NCI-H146 (cell line): ENCODE measurements at places on chromosomes 1 and 21.
A peak's percentile ranks its signal among the peaks of the same experiment; 100 is the strongest.

- no peak for DNase-seq
Observed at GRCh38 chr1:151135433-151136385, 10.7 kb downstream of the SEMA6C start.

GRCh38 chr1:176996456-176997090, 167.9 kb downstream of the ASTN1 start:
- no peak for DNase-seq

GRCh38 chr1:170567214-170567613, 35.2 kb downstream of the GORAB start:
- no peak for DNase-seq

DNA sequence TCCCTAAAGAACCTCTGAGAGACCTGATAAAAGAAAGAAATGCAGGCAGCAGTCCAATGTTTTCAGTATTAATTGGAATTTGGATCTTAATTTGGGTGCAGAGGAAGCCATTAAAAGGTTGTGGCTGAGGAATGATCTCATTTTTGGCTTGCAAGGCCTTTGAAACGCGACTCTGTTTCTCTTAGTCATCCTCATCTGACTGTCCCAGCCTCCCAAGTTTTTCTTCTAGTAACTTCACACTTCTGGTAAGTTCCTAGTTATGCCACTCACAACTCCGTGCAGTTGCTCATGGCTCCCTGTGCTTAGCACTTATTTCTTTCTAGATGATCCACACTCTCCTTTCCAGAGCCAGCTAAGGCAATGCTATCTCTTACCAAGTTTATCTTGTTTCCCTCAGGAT, 147.4 kb upstream of the USP24 start:
- DNase-seq: no peak

GRCh38 chr1:4778056-4778455, 123.6 kb downstream of the AJAP1 start:
- no peak for DNase-seq

- peak; percentile 43 for DNase-seq
Observed at GRCh38 chr1:71086331-71086730, 5.5 kb upstream of the ZRANB2 start.

DNA sequence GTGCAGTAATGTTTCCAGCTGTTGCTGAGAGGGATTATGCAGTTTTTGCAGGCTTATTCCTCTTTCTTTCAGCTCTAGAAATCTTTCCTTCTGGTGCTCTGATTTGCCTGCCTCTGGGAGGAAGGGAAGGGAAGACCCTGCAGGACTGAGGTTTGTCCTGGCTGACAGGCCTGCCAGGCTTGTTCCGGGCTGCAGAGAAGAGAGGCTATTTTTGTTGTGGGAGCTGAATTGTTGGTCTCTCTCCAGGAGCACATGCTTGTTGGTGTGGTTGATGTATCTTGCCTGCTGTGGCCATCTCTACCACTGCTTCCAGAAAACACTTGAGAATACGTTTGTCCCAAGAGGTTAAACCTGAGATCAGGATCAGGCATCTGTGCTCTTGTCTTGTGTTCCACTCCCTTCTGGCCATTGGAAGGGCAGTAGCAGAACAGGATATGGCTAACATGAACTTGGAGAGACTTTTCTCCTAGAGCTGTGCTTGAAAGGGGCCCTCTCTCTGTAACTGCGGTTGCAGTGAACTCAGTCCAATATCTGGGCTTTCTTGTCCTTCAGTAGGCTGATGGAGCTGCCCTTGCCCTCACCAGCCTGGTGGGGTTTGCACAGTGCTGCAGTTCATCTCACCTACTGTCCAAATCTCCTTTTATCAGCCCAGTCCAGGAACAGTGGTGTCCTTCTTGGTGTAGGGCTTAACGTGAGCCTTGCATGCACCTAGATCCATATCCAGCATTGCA, 21.5 kb upstream of the SLC25A34 start:
- no peak for DNase-seq
